ENCODE measurements at places on chromosomes 2 and 18. TPM values are rescaled to one million over a fixed set of nuclear protein-coding genes. Genes with fewer than 3 reads are reported as not detected.

DNA sequence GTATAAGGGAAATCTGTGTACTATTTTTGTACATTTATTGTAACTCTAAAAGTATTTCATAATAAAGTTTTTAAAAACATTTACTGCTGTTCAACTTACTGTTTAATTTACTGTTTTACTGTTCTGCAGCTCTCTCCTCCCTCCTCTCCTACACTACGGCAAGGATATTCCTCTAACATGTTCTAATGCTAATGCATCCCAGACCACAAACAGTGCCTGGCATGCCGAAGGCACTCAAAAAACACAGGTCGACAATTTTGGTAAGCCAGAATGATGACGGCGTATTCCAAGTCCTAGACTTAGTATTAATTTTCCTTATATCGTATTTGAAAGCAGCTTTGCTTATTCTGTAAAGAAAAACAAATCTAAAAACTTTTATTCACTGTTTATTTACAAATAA lies 13.3 kb downstream of the MGAT4A start:
- no peaks in the 10 kb centered on the region for H3K27me3 ChIP-seq
- no peak for DNase-seq
- no peak overlapping the region for H3K27ac ChIP-seq
- no peak overlapping the region for H3K4me3 ChIP-seq
- no peaks in the 10 kb centered on the region for H3K4me1 ChIP-seq

GRCh38 chr18:79626905-79627749 lies 52.5 kb upstream of the CTDP1 start:
- H3K36me3 ChIP-seq = peaks cover 7% of the 10 kb centered on the region
- H3K4me1 ChIP-seq = no peaks in the 10 kb centered on the region
- no peak overlapping the region for H3K4me3 ChIP-seq
- no peak overlapping the region for H3K27ac ChIP-seq
- DNase-seq = no peak

DNA sequence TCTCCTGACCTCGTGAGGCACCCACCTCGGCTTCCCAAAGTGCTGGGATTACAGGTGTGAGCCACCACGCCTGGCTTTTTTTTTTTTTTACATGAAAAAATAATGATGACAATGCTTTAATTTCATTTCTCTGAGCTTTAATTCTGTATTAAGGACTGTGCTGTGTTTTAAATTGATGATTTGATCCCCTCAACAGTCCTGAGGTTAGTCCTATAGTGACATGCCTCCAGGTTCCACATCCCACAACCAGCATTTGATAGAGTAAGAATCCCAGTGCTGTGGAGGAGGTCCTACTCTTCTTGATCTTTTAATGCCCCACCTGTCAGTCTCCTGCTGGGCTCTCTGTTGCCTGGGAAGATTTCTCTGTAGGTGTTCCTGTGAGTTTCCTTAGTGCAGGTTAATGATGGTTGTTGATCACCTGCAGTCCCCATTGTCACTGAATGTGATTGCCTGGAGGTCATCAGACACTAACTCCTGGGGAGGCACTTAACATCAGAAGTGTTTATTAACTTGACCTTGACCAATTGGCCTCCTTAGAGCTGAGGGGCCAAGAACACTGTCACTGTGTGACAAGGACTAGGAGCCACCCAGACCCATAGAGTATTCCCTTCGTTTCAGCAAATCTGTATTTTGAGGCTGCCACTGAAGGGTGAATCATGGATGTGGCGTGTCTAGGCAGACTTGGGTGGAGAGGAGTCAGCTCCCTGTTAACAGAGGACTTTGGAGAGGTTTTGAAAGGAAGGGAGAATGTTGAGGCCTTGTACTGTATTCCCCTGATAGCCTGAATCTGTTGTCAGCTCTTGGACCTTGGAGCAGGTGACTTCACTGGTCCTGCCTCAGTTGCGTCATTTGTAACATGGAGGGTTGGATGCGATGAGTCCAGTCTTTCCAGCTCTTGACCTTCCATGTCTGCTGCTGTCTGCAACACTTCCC lies 11.5 kb downstream of the ASAP2 start:
- DNase-seq = no peak
- H3K27ac ChIP-seq = peak overlapping the region; percentile 59
- peaks cover 16% of the 10 kb centered on the region for H3K36me3 ChIP-seq

DNA sequence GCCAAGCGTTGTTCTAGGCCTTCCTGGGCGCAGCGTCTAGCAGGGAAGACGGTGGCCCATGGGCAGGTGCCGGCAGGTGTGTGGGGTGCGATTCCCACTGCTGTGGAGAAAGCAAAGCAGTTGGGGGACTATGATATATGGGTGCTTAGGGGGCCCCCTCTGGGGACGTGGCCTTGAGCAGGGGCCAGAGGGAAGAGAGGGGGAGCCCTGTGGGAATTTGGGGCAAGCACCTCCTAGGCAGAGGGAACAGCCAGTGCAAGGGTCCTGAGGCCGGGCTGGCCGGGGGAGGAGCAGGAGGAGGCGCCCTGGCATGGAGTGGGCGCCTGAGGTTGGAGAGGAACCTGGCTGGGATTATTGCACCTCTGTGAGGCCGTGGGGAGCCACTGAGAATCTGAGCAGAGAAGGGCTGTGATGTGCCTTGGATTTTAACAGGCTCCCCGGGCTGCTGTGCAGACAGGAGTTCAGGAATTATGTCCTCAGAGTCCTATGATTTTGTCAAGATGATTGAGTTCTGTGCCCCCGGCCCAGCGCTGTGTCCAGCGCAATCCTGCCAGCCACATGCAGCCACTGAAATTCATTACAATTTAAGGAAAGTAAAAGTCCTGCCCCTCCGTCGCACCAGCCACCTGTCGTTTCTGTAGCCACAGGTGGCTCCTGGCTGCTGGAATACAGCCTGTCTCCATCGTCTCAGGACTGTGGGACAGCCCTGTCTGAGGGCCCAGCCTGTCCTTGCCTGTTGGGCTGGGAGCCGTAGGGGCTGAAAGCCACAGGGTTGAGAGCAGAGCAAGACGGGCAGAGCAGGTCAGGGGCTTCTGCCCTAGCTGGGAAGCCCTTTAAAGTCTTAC lies 9.1 kb upstream of the KLHL30 start:
- no peaks in the 10 kb centered on the region for H3K27me3 ChIP-seq
- DNase-seq = no peak
- H3K36me3 ChIP-seq = no peaks in the 10 kb centered on the region
- H3K4me3 ChIP-seq = no peak overlapping the region
- no peaks in the 10 kb centered on the region for H3K4me1 ChIP-seq
- no peak overlapping the region for H3K27ac ChIP-seq

DNA sequence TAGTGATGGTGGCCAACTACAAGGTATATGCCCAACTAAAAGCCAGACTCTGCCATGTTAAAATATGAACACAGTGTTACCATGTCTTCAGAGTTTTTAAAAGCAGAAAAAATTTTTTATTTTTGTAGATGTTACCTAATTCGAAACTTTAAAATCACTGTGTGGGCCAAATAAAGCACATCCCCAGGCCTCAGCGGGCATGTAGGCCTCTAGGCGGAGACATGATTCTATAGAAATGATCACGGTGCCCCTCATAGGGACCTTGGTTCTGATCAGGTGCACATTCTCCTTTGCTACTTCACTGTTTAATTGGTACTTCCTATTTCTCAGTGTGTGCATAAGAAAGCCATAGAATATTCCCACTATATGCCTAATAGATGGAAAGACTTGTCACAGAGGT lies 349.2 kb downstream of the XIRP2 start:
- peaks cover 13% of the 10 kb centered on the region for H3K27me3 ChIP-seq
- no peak overlapping the region for H3K4me3 ChIP-seq
- no peak overlapping the region for H3K27ac ChIP-seq
- no peaks in the 10 kb centered on the region for H3K4me1 ChIP-seq

GRCh38 chr18:42530276-42530675 lies 575.2 kb downstream of the PIK3C3 start:
- no peak overlapping the region for H3K4me3 ChIP-seq
- DNase-seq = no peak

GRCh38 chr2:42239289-42239661 lies 70.1 kb downstream of the EML4 start:
- H3K27me3 ChIP-seq = no peaks in the 10 kb centered on the region
- no peak overlapping the region for H3K27ac ChIP-seq
- H3K4me1 ChIP-seq = no peaks in the 10 kb centered on the region
- no peak for DNase-seq
- no peak overlapping the region for H3K4me3 ChIP-seq

DNA sequence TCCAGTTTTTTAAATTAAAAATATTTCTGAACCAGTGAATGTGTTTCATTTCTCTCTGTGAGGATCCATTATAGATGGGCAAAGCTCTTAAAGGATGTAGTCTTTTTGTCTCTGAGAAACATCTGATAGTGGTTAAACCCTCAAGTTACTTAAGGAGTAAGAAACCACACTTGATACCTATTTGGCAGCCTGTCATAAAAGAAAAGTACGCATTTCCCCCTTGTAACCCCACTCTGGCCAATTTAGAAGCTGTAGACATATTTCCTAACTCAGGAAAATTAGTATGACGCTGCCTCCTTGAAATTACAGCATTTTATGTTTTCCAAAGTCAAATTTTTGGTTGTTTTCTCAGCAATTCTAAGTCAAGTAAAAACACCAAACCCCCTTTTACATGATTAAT lies 2.0 kb downstream of the STAT4 start:
- no peak overlapping the region for H3K4me3 ChIP-seq
- DNase-seq = no peak
- H3K27me3 ChIP-seq = peaks cover 10% of the 10 kb centered on the region
- no peaks in the 10 kb centered on the region for H3K4me1 ChIP-seq

DNA sequence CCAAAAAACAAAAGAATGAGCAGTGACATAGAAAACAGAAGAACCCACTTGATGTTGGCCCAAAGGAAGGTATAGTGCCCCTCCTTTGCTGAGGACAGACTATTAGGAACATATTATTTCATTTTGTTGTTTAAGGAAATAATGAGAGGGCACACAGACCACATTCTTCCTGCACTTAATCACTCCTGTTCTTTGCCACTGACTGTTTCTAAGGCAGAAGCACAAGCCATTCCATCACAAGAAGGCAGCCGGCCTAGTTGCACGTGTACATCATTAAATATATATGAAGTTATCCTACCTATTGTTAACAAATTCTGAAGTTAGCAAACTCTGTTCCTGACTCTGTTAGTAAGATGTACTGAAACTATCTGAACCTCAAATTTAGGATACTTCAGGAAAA lies 110.0 kb downstream of the LNPK start:
- no peaks in the 10 kb centered on the region for H3K36me3 ChIP-seq
- H3K4me1 ChIP-seq = no peaks in the 10 kb centered on the region
- H3K4me3 ChIP-seq = no peak overlapping the region
- H3K27me3 ChIP-seq = peaks cover 16% of the 10 kb centered on the region
- H3K27ac ChIP-seq = no peak overlapping the region

DNA sequence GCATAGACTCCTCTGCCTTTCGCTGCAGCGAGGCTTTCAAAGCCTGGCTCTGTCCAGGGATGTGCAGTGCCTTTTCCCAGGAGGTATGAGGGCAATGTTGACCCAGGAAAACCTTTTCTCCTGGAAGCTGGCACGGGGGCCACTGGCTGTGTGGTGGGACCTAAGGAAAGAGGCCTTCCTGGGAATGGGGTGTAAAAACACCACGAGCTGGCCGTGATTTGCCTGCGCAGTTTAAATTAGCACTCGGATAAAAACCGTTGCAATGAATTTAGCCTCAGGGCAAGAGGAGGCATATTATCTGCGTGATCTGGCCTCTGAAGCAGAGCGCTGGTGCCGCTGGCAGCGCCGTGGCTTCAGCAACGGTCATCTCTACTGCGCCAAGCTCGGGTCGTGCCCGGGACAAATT lies 3.0 kb downstream of the OSR1 start:
- H3K36me3 ChIP-seq = no peaks in the 10 kb centered on the region
- DNase-seq = no peak
- H3K27ac ChIP-seq = no peak overlapping the region
- H3K27me3 ChIP-seq = no peaks in the 10 kb centered on the region
- no peaks in the 10 kb centered on the region for H3K4me1 ChIP-seq
- H3K4me3 ChIP-seq = no peak overlapping the region

GRCh38 chr2:233818639-233819621 lies 35.4 kb downstream of the HJURP start:
- no peak for DNase-seq
- no peak overlapping the region for H3K27ac ChIP-seq
- H3K4me1 ChIP-seq = no peaks in the 10 kb centered on the region
- no peak overlapping the region for H3K4me3 ChIP-seq

- H3K36me3 ChIP-seq = no peaks in the 10 kb centered on the region
- no peaks in the 10 kb centered on the region for H3K27me3 ChIP-seq
- peaks cover 6% of the 10 kb centered on the region for H3K4me1 ChIP-seq
- DNase-seq = no peak
- no peak overlapping the region for H3K4me3 ChIP-seq
- no peak overlapping the region for H3K27ac ChIP-seq
These were observed 183.9 kb downstream of the LPIN1 start for GRCh38 chr2:11930211-11930761.

GRCh38 chr2:157217409-157217808 lies 40.1 kb upstream of the GALNT5 start:
- no peak overlapping the region for H3K4me3 ChIP-seq
- H3K27ac ChIP-seq = no peak overlapping the region
- H3K36me3 ChIP-seq = no peaks in the 10 kb centered on the region

The MAL gene
- not detected for total RNA-seq

The PFN4 gene
- 2.6 TPM for total RNA-seq

The GCG gene
- total RNA-seq = not detected

The CXCR1 gene
- 0.12 TPM for total RNA-seq

The MDH1B gene
- total RNA-seq = 0.77 TPM

The ABCG5 gene
- total RNA-seq = not detected

The SUPT7L gene
- total RNA-seq = 36.4 TPM

The SULT1C4 gene
- not detected for total RNA-seq

The GALNT5 gene
- not detected for total RNA-seq

The REG1B gene
- not detected for total RNA-seq

The TMEFF2 gene
- total RNA-seq = not detected

All from MCF 10A (cell line).